ENCODE measurements at places on chromosomes 12 and 14.
A peak's percentile ranks its signal among the peaks of the same experiment; 100 is the strongest.

DNA sequence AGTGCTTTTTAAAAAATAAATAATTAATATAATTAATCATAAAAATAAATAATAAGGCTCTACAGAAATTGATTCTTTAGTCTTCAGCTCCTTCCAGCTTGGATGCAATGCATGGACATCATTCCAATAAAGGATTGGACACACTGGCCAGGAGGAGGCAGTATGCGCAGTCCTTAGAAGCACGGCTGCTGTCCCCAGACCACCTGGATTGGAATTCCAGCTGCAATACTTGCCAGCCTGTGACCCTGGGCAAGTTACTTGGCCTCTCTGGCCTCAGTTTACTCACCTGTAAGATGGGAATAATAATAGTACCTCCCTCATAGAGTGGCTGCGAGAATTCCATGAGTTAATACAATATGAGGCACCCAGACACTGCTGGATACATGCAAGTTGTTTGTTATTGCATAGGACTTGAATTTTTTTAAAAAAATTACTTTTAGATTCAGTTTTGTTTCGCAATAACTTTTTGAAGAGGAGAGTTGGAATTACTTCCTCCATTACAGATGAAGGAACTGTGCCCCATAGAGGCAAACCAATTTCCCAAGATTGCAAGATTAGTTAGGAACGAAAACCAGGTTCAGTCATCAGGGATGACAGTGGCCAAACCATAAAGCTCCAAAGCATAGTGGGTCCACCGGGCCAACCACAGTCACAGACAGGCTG is 12.2 kb downstream of the RPH3A start:
- DNase-seq: no peak

GRCh38 chr12:124921200-124922031 is 7.0 kb upstream of the UBC start:
- no peak for DNase-seq

- no peak for DNase-seq
These were observed 248.5 kb downstream of the RERGL start for GRCh38 chr12:17841496-17841895.

DNA sequence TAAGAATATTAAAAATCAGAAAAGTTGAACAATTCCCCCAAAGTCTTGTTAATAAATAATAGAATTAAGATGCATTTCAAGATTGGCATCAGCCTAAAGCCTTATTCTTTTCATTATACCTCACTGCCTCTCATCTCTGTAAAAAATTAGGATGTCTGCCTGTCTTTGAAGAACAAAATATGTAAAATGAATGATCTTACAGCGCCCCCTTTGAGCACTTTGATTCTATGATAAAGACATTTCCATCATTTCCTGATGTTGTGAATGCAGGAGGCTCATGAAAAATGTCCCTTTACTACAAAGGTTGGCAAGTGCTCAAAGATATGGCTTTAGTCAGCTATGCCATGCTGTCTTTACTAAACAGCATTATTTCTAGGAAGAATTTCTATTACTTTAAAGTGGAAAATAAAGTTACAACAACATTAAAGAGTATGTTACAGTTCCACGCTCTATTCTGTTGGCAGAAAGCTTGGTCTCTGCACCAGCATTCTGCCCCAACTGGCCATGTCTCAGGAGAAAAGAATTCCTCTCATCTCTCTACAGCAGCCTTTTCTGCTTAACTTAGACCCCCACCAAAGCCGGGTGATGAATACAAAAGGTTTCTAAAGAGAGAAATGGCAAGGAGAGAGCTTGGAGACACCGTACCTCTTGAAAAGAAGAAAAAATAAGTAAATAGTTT is 95.1 kb downstream of the LLPH start:
- DNase-seq: peak; percentile 2

DNA sequence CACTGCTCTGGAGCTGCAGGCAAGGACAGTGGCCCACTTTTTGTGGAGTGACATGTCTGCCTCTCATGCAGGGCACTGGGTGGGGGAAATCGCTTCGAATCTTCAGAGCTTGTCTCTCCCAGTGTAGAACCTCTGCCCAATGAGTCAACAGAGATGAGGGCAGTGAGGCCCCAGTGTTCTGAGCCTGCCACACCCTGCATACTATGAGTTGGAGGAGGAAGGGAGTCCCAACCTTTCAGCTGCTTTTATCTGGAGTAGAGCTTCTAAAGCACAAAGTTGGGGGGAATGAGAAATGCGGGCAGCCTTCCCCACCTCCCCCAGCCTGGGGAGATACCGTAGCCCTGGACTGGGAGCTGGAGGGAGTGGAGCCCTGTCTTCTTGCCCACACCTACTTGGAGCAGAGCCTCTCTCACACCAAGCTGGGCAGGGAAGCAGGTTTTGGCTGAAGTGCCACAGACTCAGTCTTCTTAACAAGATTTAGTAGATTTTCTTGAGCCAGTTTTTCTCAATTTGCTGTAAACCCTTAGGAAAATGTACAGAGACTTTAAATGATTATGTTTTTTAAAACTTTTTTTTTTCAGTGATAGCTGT is 159.1 kb downstream of the ADGRD1 start:
- no peak for DNase-seq

GRCh38 chr12:118064608-118065007 is 3.6 kb upstream of the WSB2 start:
- DNase-seq: no peak

DNA sequence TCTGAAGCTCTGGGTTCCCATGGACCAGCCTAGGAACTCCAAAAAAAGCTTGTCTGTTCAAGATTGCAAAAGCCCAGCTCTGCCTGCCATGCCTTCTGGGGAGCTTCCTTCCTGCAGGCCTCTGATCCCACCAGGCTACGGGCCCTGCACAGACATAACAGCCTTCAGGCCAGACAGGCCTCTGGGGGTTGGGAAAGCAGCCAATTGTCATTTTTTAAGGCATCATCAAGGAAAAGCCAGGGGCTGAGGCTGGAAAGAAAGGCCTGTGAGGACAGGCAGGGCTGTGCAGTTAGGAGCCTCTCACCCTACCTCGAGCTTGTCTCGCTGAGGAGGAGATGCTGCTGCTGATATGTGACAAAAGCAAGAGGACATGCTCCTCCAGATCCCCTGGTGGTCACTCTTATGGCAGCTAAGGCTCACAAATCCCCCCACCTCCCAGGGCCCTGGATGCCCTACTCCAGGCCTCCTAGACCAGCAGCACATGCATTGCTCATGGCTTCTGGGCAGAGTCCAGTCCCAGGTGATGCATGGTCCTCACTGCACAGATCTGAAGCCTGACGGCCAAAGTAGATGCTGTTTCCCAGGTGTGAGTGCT is 2.9 kb downstream of the TMEM229B start:
- no peak for DNase-seq

GRCh38 chr14:24051176-24051788 is 527 bp upstream of the CARMIL3 start:
- DNase-seq: no peak

GRCh38 chr14:84819528-84819927 is 710.4 kb upstream of the FLRT2 start:
- no peak for DNase-seq

GRCh38 chr12:109264943-109265650 is 44.0 kb downstream of the FOXN4 start:
- no peak for DNase-seq

DNA sequence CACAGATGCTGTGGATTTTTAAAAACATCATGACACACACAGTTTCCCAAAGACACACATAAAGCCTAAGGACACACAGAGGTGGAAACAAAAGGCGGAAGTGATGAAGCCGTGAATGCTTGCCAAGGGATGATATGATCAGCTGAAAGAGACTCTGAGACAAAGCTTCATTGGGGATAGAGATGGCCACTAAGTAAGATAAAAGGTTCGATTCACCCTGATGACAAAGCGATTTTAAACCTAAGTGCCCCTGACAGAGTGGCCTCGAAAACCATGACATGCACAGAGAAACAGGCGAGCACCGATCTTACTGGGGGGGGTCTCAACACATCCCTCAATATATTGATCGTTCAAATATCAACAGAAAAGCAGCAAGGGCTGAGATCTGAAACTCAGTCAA is 20.3 kb upstream of the EIF5 start:
- DNase-seq: no peak

DNA sequence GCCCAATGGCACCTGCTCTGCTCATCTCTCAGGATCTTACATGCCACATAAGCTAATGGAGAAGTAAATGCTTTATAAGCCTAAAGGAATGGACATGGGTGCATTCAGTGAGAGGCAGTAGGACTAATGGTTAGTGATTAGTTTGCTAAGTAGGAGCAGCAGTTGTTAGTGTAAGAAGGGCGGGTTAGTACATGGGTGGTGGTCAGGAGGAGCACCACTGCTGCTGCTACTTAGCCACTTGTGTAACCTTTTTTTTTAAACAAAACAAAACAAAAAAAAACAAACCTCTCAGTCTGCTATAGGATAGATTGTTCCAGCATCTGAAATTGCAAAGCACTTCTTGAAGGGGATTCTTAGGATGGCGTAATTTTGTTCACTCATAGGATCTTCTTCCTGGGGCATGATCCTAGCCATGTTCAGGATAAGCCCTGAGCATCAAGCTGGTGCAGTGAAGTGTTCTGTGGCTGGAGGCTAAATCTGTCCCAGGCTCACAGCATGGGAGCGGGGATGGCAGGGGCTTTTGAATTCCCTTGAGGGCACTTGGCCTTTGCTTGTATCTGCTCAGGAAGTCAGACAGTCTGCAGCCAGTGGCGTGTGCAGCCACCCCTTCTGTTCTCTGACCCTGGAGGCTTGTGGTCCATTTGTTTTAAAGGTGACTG is 63.6 kb downstream of the CHST11 start:
- no peak for DNase-seq

GRCh38 chr14:65915125-65915524 is 502.6 kb downstream of the FUT8 start:
- DNase-seq: no peak

- DNase-seq: no peak
These were observed 44.4 kb upstream of the CHPT1 start for GRCh38 chr12:101653030-101653429.

DNA sequence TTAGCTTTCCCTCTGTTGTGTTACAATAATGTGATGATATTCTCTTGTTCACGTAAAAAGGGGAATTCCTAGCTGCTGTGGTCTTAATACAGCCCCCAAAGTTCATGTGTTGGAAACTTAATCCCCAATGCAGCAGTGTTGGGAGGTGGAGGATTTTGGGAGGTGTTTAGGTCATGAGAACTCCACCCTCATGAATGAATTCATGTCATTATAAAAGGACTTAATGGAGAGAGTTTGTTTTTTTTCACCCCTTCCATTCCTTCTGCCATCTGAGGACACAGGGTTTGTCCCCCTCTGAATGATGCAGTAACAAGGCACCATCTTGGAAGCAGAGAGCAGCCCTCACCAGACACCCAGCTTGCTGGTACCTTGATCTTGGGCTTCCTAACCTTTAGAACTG is 253.4 kb upstream of the DDHD1 start:
- DNase-seq: no peak

- DNase-seq: no peak
These were observed 11.5 kb downstream of the SERPINA11 start for GRCh38 chr14:94441130-94441529.

GRCh38 chr12:130878193-130879185 is 6.6 kb downstream of the RAN start:
- DNase-seq: no peak

GRCh38 chr12:83057436-83057835 is 370.7 kb downstream of the TMTC2 start:
- DNase-seq: no peak
